Fibroblast of skin of abdomen (primary cell): ENCODE measurements at places on chromosomes 2 and 18.

GRCh38 chr2:195595825-195596224, 61.2 kb upstream of the SLC39A10 start:
- DNase-seq: no peak

DNA sequence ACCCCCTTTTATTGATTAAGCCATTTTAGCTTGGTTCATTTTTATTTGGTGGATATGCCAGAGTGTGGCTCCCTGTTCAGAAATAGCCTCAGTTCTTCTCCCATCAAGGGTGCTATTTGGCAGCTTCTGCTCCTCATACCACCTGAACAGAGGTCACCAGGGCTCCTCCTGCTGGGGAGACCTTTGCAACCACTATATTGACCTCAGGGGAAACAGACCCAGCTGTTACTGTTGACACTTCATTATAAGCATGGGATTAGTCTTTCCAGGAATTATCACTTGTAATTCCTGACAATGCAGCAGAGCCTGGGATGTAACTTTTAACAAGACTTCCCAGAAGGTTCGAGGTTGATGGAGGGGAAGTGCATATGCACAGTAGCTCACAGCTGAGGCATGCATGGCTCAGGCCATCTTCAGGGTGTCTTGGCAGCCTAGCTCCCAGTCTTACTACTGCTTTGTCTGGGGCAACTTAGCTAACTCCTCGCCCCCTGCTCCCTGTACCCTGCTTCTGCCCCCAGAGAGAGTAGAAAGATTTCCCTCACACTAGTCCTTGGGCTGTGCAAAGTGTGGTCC, 239.4 kb upstream of the SPRED2 start:
- no peak for DNase-seq

- no peak for DNase-seq
Measured at GRCh38 chr2:44110444-44110843, 58.2 kb upstream of the PPM1B start.

GRCh38 chr2:134782792-134783191, 55.6 kb upstream of the ACMSD start:
- peak; percentile 34 for DNase-seq

DNA sequence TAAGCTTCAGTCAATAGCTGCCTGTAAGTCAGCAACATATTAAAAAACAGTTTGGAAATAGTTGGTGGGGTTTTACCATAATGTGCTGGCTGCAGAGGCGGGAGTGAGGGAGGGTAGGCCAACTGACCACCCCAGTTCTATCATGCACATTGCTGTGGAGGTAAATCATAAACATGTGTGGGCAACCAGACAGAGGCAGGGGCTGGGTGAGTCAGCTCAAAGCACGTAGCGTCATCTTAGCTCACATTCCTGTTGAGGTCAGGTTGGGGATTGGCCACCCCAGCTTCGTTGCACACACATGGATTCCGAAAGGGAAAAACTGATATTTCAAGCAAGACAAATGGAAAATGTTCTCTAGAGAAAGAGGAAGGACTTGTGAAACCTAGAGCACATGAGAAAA, 19.5 kb downstream of the GPR45 start:
- peak; percentile 97 for DNase-seq

- DNase-seq: peak; percentile 28
Measured at GRCh38 chr2:64423303-64423702, 30.7 kb upstream of the LGALSL start.

DNA sequence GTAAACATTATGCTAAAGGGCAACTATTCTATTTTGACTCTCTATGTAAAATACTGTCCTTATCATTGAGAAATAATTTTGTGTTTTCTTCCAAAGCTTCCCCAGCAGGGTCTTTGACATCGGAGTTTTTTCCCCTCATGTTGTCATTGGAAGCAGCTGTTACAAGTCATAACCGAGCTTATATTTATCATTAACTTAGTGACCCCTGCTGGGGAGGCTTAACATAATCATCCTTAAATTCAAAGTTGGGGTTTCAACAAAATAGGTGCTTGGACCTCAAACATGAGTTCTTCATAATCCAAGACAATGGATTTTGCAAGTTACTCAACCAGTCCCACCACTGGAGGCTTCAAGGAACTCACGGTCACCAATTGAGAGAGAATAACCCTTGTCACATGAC, 330.9 kb downstream of the DCC start:
- peak; percentile 41 for DNase-seq

DNA sequence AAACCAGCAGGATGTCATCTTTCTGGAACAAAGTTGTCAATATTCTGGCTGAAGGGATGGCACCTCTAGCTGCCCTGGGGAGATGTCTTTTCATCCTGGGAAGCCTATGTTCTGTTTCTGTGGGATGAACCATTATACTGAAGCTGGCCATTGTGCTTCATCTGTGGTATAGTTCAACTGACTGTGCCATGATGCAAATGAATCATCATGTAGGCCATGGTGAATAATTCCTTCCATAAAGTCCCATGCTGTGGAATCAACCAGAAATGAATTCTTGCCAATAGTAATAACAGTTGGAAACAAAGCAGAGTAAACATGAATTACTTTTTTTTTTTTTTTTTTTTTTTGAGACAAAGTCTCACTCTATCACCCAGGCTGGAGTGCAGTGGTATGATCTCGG, 64.1 kb upstream of the CNGA3 start:
- DNase-seq: no peak

GRCh38 chr2:182541268-182541667, 114.4 kb upstream of the PDE1A start:
- DNase-seq: no peak

GRCh38 chr2:74221091-74221490, 22.7 kb downstream of the MTHFD2 start:
- no peak for DNase-seq

DNA sequence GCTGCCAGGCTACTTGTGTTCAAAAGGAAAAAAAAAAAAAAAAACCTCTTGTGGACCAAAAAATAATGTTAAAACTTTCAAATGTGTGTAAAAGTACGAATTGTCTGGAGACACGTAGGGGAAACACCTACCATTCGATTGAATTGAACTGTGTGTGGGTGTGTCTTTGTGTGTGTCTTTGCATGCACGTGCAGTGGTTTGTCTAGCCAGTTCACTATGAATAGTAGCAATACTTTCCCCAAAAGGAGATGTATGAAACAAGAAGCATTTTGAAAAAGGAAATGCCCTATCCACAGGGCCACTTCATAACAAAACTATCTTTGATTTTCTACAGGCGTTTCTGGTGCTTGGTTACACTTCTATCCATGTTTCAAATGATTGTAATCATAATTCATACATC, 186.8 kb downstream of the RPRM start:
- DNase-seq: no peak

- DNase-seq: peak; percentile 4
Measured at GRCh38 chr2:179936654-179937053, 70.4 kb downstream of the CWC22 start.

GRCh38 chr2:239274391-239275043, 126.3 kb downstream of the HDAC4 start:
- DNase-seq: peak; percentile 80

GRCh38 chr2:31255911-31256571, 22.1 kb downstream of the EHD3 start:
- no peak for DNase-seq

DNA sequence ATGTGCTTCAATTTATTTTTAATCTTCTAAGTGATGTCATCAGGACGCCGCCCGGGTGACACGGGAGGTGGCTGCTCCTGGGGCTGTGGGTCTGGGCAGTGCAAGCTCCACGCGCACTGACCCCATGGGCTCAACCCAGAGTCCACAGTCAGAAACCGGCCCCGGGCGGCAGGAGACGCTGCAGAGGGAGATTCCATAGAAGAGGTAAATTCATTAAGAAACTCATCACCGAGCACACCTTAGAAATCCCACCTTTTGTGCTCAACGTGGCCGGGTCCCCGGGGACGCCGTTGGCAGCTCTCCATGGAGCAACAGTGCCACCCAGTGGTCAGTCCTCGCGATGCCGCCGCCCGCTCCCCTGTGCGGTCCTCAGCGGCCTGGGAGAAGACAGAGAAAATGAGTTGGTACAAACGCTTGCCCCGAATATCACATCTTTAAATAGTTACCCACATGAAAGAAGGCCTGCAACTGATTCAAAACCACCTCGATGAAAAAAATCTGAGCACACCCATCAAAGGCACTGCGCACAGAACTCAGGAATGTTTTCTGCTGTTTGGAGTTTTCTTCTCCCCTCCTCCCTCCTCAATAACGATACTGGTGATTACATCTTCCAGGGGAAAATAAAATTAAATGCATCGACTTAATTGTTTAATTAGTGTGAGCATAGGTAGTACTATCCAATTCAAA, 92.6 kb downstream of the CMPK2 start:
- peak; percentile 54 for DNase-seq

DNA sequence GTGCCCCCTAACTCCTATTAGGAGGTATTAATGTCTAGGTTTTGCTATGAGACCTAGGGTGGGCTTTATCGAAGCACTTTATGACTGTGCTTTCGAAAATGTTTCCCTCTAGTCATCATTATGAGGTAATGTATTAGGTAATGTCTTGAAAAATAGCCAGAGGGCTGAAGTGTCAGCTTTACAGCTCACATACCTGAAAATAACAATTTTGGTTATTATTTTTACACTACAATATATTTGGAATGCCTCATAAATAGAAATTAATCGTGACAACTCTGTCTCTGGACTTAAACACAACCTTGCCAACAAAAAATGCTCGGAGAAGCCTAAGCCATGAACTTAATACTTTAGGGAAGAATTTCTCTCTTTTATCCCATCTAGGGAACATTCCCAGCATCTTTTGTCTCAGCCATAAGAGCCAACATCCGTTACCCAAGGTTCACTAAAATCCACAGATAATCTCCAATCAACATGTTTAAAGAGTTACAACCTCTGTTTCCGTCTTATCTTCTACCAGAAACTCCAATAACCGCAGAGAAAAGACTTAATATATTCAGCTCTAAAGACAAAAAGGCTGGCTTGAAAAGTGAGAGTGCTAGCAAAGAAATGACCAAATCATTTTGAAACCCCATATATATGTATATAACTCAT, 130.9 kb upstream of the RND3 start:
- no peak for DNase-seq

DNA sequence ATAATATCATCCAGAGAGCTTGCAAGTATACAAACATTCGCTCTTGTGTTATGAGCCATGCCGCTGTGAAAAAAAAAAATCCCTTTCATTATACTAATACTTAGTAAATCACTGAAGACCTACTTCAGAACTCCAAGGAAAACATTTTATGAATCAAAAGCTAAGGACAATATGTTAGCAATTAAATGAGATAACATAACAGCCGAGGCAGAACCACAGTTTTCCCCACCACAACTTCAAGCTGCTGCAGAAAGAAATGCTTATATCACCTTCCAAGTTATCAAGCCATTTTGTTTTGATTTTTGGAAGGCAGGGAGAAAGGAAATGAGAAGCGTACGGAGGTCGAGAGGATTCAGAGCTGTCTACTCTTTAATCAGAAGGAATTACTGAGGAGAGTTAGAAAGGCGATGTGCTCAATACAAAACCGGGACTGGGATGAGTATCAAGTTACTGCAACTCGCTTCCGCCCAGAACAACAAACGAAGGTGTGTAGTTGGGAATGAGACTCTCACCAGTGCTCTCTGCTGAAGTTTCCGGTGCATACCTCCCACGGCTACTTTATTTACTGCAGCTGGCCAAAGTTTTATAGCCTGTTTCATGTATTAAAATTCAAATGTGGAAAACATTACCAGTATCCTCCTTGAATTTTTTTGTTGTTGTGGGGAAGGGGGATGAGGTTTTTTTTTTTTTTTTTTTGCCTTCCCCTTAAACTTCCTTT, 292.2 kb upstream of the CCDC68 start:
- DNase-seq: peak; percentile 76

DNA sequence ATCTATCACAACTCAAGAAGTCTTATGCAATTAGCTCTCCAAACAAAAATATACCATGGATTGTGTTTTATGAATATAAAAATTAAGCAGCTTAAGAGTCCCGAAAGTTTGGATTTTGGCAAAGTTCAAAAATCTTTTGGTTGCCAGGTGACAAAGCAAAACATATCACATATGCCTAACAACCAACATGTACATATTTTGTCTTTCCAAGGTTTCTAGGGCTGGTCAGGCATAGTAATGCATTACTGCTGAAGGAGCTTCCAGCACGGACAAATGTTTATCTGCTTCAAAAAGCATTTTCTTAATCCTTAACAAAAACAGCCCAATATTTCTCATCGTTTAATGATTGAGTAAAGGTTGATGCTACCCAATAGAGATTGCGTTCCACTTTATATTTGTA, 1327.1 kb upstream of the ZEB2 start:
- no peak for DNase-seq

- DNase-seq: peak; percentile 68
Measured at GRCh38 chr2:201904538-201905420, 98.4 kb downstream of the CDK15 start.

DNA sequence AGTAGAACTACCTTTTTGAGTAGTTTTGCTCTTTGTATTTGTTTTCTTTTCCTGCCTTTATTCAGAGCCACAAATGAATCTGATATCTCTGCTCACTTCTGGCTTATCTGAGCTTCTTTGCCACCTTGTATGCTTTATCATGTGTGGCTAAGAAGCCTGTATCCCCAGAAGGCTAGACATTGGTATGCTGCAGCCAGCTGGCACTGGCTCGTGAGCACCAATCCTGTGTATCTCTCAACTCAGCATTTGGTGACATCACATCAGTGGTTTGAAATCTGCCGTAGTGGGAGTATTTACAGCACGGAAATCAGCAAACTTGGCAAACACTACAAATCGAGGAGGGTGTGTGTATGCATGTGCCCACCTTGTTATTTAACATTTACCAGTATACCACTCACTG, 183.7 kb upstream of the LHCGR start:
- no peak for DNase-seq

GRCh38 chr18:48805826-48806535, 144.8 kb downstream of the SMAD7 start:
- no peak for DNase-seq

DNA sequence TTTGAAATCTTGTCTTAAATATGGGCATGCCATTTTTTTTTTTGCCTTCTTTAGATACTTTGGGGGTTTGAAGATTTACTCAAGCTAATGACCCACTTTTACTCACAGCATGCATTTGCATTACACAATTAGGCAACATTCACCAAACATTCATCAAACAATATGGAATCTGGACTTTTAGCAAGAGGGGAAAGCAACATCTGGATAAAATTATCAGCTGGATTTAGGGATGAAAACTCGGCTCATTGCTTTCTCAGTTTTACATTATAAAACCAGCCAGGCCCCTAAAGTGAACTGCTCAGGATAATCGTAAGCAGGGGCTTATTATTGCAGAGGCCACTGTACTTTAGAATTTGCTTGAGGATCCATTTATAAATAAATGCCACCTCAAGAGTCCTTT, 44.7 kb downstream of the SOX11 start:
- peak; percentile 64 for DNase-seq

DNA sequence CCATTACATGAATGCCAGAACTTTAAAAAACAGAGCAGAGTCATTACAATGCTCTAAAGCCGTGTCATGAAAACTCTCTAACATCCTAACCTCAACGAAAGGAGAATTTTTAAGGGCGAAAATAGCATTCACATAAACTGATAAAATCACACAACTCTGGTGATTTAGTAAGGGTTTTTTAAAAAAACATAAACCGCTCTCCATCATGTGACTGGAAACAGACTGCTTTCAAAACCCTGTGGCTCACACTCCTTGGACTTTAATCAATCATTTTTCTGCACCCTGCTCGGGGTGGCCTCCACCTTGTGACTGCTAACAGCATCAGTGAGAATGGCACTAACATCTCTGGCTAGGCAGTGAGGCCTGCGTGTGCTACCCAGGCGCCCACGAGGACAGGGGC, 12.1 kb downstream of the DOCK10 start:
- DNase-seq: no peak

GRCh38 chr2:132984731-132985130, 314.7 kb upstream of the LYPD1 start:
- no peak for DNase-seq
